ENCODE measurements at places on chromosomes 11 and 22.

DNA sequence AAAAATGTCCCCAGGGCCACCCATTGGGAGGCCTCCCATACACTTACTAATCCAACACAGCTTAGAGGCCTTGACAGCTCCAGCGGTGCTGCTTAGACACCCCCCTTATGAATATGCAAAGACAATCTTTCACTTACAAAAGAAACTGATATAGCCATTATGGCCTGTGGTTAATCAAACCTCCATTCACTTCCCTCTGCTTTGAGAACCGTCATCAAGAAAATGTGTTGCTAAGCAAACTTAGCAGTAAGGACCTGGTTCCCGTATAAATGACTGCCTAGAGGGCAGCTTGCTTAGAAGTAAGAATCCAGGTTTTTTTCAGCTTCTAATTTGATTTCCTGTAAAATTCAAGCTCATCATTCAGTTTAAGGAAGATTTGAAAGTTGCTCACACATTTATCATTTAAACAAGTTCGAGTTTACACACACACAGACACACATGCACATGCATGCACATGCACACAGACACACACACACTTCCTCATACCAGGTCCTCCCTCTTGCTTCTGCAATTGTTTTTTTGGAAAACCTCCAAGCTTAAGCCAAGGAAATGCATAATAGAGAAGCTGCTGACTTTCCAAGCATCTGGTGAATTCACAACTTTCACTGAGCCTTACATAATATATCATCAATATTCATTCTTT is 137.7 kb upstream of the BLID start:
- DNase-seq = no peak

DNA sequence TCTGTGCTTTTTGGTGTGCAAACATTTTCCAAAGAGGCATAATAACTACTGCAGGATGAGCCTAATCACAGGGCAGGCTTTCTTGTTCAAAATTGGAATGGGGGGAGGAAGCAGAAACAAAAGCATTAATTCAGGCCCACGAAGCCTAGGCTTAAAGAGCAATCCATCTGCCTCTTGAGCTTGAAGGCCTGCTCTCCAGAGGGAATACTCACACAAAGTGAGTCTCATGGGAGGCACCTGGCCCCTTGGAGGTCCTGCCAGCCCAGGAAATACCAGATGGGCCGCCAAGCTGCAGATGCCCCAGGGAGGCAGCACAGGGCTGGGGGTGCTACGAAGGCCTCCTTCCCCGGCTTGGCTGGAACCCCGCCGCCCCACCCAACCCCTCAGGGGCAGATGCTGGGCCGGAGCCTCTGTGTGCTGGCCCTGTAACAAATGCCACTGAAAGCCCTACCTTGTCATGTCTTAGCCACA is 39.3 kb upstream of the COMT start:
- no peak for DNase-seq

DNA sequence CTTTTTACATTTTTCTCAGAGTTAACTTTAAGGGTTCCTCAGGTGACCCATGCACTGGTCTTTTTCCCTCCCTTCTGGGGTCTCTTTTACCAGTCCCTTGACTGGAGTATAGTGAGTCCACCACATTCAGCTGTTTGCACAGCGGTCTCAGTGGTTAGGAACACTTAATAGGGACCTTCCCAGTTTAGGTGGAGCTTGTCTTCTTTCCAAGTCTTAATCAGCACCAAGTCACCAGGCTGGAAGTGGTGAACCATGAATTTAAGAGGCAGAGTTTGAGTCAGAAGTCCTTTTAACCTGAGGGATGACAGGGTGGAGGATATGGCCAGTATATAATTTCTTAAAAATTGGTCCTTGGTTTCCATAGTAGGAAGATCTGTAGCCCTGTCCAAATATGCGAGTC is 349.7 kb upstream of the MPPED2 start:
- no peak for DNase-seq

GRCh38 chr11:122127020-122127419 is 11.0 kb upstream of the BLID start:
- DNase-seq = no peak

DNA sequence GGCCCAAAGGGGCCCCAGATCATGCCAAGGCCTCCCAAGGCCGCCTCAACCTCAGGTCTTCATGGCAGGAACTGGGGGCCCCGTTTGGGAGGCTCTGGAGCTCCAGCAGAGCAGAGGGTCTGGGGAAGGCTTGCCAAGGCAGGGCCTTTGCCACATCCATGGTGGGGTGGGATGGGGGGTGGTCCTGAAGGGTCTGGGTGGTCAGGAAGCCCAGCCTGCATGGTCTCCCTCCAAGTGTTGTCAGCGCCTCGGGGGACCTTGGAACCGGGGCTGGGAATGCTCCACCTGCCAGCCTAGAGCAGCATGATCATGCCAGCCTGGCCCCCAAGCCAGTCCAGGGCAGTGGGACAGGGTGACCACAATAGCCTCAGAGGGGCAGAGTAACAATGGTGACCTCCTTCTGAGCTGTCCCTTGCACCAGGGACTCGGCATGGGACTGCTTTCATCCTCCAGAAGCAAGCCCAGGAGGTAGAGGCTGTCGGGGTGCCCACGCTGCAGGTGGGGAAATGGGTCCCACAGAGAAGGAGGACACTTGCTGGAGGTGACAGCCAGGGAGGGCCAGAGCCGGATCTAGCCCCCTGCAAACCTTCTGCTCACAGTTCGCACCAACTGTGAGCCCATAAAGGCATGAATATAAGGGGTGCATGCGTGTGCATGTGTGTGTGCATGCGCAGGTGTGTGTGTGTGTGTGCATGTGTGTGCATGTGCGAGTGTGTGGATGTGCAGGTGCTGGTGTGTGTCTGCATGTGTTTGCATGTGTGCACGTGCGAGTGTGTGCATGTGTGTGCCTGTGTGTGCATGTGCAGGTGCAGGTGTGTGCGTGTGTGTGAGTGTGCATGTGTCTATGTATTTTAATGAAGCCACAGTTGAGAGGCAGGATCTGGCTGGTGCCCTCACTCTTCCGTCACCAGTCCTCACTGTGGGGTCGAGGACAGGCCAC is 63.8 kb downstream of the MYEOV start:
- no peak for DNase-seq

DNA sequence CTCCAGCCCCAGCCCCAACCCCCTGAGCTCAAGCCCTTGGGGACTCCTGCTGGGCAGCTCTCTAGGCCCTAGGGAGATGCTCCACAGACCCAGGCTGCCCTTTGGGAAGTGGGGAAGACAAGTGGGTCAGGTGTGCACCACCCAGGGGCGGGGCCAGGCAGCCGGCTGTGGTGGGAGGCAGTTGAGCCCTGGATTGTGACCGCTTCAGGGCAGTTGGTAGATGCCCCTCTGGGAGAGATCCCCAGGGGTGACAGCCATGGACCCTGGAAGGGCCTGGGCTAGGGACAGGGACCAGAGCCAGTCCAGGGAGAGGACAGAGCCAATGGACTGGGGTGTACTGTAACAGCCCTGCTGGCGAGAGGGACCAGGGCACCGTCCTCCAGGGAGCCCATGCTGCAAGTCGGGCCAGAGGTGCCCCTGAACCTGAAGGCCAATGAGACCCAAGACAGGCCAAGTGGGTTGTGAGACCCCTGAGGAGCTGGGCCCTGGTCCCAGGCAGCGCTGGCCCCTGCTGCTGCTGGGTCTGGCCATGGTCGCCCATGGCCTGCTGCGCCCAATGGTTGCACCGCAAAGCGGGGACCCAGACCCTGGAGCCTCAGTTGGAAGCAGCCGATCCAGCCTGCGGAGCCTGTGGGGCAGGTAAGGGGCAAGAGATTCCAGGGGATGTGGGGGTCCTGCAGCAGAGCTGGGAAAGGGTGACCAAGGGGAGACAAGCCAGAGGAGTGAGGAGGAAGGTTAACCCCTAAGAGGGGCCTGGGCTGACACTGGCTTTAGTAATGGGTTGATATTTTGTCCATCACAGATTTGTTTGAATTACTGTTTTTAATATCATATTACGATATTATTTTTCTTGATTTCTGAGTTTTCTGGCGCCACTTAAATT is at the start of gene IGLL5:
Gene IGLL5, plus strand, starts transcription at position 196 of the 883 bp plus-strand sequence. Its CDS starts 238 bp downstream, at position 434.
- peak; percentile 36 for DNase-seq

- peak; percentile 55 for DNase-seq
Observed at GRCh38 chr11:3021125-3021524, 29.0 kb upstream of the NAP1L4 start.

- DNase-seq = no peak
Observed at GRCh38 chr11:128582496-128583366, 4.6 kb downstream of the ETS1 start.

DNA sequence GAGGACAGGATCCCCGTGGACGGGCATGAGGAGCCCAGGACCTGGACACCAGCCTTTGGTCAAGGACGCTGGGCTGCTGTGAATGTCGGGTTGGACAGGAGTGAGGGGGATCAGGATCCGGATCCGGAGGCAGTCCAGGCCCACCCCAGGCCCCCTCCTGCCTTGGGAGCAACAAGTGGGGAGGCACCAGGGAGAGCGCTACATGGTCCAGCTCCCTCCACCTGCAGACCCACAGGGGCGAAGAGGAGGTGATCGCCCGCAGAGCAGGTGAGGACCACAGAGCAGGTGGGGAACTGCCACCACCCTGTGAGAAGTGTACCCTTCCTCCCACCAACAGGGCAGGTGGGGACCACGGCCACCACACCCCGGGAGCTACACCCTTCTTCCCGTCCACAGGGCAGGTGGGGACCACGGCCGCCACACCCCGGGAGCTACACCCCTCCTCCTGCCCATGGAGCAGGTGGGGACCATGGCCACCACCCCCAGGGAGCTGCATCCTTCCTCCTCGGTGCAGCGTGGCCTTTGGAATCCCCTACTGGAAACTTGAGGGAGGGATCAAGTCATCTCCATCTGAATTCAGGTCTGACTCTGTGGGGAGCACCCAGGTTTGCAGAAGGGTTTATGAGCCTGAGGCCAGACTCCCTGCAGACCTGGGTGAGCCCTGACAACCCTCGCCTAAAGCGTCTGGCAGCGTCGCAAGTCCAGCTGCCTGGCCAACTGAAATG is 141.0 kb downstream of the BRD1 start:
- no peak for DNase-seq

GRCh38 chr22:27170491-27170890 is 513.1 kb downstream of the MIAT start:
- no peak for DNase-seq

- peak; percentile 73 for DNase-seq
Observed at GRCh38 chr11:60970369-60970774, 1.1 kb upstream of the CD6 start.

- no peak for DNase-seq
Observed at GRCh38 chr11:61345170-61345610, 12.2 kb downstream of the TKFC start.

GRCh38 chr11:94657629-94658028 is 90.5 kb downstream of the PIWIL4 start:
- DNase-seq = no peak

GRCh38 chr22:18152519-18152918 is 2.5 kb downstream of the USP18 start:
- DNase-seq = no peak

DNA sequence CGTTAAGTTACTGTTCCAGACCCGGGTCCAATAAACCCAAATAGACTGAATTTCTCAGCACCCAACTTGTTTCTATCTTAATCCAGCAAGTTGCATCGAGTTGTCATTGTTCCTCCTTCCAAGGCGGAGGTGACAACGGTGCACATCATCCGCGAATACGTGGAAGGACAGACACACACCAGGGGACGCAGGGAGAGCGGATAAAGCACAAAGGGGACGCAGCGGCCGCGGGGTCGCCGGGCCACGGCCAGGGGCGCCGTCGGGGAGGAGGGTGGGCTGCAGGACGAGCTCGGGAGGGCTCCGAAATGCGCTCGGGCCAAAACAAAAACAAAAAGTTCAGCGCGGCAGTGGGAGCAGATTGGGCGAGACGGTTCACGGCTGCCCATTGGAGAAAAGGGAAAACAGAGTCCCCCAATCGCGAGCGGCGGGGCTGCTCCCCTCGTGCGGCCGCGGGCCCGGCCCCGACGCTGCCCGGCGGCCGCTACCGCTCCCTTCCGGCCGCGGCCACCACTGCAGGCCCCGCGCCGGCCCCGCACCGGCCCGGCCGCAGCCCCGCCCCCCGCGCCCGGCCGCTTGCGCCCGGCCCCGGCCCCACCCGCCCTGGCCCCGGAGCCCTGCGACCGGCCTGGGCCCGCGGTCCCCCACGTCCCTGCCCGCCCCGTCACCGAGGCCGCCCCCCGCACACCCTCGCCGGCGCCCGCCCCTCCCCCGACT is 518 bp downstream of the KMT5B start:
- peak; percentile 84 for DNase-seq

DNA sequence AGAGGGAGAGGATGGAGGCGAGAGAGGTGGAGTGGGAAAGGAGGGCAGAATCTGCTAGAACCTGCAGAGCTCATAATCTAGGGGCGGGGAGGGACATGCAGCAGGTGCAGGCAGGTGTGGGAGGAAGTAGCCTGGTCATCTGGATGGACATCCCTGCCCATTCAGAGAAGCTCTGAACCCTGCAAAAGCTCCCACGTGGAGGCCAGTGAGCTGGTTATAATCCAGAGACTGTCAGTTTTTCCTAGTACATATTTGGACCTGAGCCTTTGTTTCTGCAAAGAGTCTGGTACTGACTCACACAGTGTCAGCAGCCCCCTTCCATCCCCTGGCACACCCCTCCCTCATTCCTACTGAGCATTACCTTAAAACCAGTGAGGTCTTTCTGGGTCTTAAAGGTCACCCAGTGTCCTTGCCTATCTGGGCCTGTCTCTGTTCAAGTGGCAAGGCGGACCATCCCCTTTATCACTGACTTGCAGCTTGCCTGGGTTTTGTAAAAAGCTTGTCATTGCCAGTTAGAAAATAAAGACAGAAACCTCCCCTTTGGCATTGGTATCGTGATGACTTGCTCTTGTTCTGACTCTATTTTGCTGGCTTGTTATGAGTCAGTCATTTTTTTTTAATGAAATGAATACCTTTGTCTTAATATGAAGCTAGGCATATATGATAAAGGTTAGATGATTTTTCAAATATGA is 26.1 kb downstream of the PTPRJ start:
- DNase-seq = no peak

DNA sequence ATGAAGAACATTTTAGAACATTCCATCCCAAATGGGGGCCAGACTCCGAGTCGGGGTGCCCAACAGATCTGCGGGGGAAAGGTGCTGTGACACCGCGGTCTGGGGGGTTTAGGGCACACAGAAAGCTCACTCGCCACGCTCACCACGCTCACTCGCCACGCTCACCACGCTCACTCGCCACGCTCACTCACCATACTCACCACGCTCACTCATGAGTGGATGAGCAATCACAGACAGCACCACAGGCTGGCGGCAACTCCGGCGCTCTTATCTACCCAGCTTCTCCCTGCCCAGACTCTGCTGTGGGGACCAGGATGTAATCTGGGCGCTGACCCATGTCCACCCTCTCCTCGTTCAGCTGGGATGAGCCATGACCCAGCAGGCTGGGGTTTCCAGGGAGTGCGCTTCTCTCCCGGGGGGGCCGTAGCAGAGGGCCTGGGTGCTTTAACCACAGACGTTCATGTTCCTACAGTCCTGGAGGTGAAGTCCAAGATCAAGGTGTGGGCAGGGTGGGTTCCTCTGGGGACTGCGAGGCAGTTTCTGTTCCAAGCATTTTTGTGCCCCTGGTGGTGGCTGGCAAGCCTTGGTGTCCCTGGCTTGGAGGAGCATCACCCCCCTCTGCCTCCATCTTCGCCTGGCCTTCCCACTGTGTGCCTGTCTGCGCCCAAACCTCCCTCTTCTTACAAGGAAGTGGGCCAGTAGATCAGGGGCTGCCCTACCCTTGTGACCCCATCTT is 141.2 kb downstream of the CTTN start:
- DNase-seq = no peak

GRCh38 chr22:46671824-46672432 is 51.7 kb downstream of the GRAMD4 start:
- DNase-seq = peak; percentile 77

Data from NAMALWA (cell line).